Memory B cell (primary cell): ENCODE measurements at places on chromosomes 2 and 18.

DNA sequence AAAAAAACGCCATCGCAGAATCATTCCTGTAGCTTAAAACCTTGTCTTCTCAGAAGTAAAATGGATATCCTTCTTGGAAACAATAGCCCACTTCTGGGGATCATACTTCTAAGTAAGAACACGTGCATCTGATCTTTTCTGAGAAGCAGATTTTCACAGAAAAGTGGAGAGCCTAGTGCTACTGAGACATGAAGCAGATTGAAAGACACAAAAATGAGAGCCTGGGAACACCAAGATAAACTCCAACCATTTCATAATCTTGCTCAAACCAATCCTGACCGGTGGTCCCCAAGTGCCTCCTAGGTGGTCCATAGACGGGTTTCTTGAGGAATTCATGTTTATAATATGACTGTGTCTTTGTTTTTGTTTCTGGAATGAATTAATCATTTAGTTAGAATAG is 191.2 kb downstream of the IRS1 start:
- DNase-seq = no peak

DNA sequence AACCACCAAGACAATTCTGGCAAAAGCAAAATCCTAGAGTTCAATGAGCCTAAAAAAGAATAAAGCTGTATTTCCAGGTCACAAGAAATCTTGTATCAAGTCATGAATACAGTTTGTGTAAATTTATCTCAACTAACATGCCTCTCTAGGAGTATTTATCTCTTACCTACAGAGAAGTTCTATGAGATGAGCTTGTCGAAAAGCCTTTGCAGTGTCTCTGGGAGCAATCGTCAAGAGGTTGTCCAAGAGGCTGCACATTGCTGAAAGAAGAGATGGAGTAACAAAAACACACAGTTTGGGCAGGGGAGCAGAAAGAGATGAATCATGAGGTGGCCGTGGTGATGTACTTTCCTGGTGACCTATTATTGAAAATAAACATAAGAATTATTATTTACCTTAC is 112.0 kb upstream of the CD226 start:
- no peak for DNase-seq

DNA sequence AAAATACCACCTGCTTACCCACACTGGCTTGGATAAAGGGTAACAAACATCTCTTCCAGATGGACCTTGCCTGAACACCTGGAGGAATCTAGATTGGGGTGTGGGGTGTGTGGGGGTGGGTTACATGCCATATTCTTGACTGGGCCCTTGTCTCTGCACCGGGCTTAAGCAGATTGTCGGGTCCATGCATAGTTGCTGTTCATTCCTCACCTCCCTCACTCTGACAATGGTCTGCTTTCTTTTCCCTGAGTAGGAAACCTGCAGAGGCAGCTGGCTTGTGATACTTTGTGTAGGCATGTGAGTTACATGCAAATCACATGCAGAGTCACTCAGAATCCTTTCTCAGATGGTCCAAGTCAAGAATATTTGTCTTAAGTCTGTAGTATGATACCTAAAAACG is 112.8 kb upstream of the GLS start:
- DNase-seq = no peak

DNA sequence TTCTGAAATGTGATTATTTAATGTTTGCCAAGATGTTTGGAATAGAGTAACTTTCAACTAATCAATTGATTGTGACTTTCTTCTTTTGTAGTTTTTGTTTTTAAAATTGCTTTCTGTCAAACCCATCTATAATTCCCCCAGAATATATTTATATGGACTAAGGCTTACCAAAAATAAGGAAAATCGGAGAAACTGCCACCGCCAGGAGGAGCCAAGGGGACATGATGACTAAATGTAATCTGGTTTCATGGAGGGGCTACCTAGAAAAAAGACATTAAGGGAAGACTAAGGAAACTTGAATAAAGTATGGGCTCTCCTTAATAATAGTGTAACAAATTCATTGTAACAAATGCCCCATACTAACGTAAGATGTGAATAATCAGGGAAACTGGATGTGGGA is 19.5 kb downstream of the BOLA3 start:
- DNase-seq = no peak

DNA sequence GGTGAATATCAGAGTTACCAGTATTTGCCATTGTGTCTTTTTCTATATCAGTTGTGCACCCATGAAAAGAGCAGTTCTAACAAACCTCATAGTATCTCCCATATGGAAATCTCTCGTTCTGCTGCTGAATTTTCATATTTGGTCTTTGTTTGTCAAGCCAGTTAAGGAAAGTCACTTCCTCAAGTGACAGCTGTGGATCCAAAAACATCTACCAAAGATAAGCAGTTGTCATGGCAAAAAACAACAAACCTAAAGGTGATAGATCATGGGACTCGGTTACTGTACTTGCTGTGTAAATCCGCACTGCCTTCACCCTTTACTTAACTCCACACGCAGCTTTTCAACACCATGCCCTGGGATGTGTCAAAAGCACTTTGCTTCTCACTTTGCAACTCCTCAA is 17.3 kb downstream of the BMP10 start:
- no peak for DNase-seq

DNA sequence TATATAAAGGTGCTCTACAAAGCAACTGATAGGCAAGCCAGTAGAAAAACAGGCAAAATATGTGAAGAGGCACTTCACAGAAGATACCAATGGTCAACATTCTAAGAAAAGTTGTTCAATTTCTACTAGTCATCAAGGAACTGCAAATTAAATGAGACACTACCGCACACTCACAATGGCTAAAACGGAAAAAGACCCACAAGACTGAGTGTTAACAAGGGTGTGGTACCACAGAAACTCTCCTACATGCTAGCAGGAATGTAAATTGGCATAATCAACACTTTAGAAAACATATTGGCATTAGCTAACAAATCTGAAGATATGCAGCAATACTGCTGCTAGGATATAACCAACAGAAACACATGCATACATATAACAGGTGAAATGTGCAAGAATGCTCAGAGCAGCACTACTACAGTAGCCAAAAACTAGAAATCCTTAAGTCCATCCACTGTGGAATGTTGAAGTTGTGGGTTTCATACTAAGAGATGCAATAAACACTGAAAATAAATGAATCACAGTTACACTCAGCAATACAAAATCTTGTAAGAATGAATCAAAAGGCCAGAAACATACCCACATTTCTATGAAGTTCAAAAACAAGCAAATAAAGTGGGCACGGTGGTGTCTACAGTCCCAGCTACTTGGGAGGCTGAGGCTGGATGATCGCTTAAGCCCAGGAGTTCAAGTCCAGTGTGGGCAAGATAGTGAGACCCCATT is 9.2 kb downstream of the RNU4ATAC start:
- DNase-seq = no peak

DNA sequence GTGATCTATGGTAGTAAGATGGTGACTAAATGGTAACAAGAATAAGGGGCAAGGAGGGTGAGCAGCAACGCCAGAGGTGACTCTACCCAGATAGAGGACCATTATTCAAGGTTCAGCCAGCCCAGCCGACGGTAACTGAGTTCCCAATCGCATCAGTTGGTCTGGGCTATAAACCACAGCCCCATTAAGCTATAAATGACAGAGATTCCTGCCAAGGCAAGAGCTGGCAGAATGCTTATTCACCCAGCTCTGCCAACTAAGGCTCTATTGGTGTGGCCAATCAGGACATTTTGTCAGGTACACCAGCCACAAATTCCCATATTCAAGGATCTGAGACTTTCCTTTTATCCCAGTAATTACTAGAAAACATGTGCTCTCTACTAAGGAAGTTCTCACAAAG is 3.6 kb downstream of the CHN1 start:
- DNase-seq = no peak

DNA sequence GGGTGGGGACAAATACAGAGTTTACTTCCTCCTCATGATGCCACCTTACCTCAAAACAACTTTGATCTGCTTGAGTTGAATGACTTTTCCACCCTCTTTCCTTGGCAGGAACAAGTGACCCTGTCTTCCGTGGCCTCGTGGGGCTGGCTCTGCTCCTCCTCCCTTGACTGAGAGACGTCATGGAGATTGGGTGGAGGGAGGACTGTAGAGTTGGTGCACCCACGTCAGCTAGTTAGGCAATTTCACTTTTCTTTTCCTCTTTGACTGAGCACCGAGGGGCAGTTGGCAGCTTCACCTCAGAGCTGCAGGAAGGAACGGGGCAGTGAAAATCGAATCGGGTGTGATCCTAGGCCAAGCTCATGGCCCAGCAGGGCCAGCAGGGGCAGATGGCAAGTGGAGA is at the start of gene SP140:
Gene SP140, plus strand, starts transcription at position 251 of the 400 bp plus-strand sequence. Its CDS starts 109 bp downstream, at position 360.
- DNase-seq = peak; percentile 73

DNA sequence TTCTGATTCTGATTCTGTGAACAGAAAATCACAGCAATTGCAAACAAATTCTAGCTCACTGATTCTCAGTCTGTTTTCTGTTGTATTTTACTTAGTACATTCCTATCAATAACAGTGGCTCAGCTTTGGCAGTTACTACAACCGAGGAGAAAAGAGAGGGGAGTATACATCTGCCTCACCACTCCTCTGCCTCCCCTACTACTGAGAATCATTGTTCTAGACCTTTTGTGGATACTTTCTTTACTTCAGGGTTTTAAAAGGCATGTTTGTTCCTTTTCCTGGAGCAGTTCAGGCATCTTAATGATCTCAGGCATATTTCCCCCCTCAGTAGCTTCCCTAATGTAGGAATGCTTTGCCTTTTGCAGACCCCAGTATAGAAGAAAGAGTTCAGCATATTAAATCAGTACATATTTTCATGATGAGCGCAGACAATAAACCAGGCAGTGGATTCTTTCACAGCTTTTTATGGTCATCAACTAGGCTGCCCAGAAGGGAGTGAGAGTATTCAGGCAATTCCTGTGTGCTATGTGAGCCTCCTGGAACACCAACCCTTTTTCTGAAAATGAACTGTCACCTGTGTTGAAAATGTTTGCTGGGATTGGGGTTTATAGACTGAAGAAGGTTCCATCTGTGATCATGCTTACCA is 10.3 kb downstream of the STAMBP start:
- DNase-seq = no peak

DNA sequence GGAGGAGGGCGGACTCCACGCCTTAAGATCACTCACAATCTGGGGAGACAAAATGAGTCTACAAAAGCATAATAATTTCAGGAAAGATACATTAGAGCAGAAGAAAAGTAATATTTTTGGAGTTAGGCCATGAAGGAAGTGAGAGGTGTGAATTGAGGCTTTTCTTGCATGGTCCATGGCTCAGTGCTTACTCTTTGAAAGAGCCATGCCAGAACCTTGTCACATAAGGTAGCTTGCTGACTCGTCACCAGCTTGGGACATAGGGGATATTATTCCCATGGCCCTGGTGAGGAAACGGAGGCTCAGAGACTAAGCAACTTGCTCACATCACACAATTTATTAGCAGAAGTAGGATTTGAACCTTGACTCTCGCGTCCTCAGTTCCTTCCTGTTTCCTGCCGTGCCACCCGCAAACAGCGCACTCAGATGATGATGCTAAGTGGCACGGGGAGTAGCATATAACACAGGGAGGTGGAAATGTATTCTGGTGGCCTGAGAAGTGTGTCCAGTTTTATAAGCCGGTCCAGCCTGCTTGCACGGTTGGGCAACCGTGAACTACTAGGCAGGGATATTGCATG is 312.2 kb upstream of the EPAS1 start:
- no peak for DNase-seq

DNA sequence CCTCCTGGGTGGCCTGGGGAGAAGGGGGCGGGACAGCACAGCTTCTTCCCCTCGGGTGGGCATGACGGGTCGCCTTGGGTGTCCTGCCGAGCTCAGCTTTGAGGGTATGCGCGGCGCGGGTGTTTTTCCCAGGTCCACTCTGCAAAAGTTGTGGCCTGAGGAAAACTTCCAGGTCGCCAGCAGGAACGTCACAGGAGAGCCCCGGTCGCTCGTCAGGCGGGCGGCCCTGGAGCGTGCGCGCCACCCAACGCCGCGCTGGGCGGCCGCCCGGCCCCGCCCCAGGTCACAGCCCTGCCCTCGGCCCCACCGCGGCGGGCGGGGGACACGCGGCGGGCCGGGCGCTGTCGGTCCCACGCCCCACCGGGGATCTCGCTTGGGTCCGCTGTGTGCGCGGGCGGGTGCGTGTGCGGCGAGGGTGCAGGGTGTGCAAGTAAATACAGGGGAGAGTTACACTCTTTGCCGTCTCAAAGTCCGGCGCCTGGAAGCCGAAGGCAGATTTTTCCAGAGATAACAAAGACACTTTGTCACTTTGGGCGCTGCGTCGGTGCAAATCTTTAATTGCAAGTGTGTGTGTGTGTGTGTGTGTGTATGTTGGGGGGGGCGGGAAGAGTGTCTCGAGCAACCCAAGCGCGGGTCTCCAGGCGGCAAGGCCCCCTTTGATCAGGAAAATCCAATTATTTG is 616 bp upstream of the SP5 start:
- DNase-seq = peak; percentile 10

DNA sequence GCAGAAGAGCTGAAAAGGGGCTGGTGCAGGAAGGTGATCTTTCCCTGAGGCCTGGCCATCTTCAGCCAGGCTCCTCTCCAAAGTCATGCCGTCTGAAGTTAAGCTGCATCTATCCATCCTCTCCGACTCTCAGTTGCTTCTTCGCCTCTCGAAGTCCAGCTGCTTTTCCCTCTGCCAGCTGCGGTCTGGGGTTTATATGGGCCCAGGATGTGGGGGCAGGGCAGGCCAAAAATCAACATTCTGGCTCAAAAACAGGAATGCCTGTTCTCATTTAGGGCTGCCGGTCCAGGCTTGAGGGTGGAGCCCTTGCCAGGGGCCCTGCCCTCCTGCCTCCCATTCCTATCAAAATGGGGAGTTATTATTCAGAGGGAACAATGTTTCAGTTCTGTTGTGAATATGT is 31.2 kb downstream of the CREG2 start:
- no peak for DNase-seq

DNA sequence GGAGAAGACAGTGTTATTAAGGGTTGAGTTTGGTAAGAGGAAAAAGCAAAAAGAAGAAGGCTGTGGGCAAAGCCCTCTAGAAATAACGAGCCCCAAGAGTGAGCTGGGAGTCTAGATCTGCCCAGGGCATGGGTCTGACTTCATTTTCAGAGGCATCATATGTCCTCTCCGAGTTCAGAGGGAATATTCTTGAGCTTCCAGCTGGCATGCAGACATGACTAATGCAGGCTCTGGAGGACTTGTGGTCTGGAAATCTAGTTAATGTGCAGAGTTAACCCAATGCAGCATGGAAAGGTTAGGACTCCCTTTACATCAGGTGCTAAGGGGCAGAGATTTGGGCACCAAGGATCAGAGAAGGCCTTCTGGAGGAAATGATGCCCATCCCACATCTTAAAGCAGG is 7.3 kb downstream of the ACMSD start:
- no peak for DNase-seq
